ENCODE measurements at places on chromosomes 4 and X.

- peak; percentile 96 for DNase-seq
These were observed 50.3 kb upstream of the ENPP6 start for GRCh38 chr4:184267673-184268583.

DNA sequence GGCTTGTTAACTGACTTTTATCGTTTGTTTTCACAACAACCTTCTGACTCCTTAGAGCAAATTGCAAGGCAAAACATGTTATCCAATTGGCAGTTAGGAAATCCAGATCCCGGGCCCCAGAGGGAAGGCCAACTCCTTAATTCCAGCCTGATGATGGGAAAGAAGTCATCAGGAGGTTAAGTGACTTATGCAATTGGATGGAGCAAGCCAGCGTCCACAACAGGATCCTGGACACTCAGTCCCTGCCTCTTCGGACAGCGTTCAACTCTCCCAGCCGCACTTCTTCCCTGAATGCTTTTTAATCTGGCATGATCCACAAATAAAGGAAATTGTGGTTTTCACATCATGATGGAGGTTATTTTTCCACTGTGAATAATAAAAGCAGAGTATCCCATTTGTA, 310.1 kb downstream of the RAB28 start:
- DNase-seq: no peak

GRCh38 chrX:7088968-7089615, 58.4 kb upstream of the STS start:
- DNase-seq: no peak

GRCh38 chr4:181874602-181875001, 368.6 kb upstream of the TENM3 start:
- no peak for DNase-seq

DNA sequence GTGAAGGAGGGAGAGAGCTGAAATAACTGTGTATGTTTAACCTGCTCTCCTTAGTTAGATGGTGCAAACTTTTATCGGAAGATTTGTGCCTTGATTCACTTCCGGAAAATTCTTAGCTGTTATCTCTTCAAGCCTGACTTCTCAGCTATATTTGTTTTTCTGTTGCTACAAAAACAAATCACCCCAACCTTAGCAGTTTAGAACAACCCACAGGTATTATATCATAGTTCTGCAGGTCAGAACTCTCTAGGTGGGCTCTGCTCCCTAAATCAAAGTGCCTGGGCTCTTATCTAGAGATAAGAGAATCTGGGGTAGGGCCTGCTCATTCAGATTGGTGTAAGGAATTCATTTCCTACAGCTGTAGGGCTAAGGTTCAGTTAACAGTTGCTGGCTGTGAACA, 15.1 kb upstream of the CEP135 start:
- no peak for DNase-seq

DNA sequence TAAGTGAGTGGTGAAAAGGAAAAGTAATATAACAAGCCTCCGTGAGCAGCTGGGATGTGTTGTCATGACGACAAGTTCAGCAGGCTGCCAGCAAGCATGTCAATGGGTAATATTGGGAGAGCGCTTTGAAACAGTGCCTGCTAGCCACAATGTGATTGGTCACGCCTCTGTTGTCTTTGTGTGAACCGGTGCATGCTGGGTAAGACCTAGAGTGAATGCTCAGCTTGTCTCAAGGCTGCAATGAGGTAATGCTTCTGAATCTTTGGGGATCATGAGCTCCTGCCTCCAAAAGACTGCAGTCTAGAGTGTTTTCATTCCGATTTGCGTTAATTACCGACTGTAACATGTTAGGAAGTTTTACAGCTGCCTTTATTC, 54.9 kb downstream of the STOX2 start:
- peak; percentile 40 for DNase-seq

DNA sequence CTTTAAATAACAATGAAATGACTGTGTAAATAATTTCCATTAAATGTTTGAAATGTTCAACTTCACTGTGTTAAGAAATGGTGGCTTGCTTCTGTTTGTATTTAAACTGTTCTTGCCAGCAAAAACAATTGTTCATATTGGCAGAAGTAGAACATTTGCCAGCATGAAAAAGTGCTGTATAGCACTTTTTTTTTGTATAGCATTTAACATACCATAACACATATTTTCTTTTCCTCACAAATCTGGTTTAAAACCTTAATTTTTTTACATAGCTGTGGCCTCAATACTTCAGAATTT, 94.1 kb downstream of the COX18 start:
- DNase-seq: peak; percentile 47

All from iris pigment epithelial cell (primary cell).